Activated CD4-positive, alpha-beta memory T cell treated with anti-CD3 and anti-CD28 coated beads for 36 hours (primary cell): ENCODE measurements at places on chromosomes 16 and 17.

DNA sequence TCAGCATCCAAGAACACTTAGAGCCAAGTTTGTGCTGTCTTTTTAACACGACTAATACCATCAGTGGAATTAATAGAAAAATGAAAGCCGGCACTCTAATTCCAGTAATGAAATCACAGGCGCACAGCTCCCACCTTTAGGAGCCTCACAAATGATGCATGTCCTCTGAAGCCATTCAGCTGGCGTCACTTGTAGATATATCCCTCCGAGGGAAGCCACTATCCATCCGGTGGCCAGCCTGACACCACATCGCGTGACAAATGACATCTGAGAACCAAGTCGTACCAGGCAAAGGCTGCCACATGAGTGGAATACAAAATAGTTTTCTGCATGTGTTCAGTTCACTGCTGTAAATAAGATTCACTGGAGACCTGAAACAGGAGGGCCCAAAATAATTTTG lies 205.6 kb downstream of the GRIN2A start:
- DNase-seq, result no peak

- no peak for DNase-seq
Measured at GRCh38 chr16:49682577-49683165, 173.2 kb downstream of the ZNF423 start.

DNA sequence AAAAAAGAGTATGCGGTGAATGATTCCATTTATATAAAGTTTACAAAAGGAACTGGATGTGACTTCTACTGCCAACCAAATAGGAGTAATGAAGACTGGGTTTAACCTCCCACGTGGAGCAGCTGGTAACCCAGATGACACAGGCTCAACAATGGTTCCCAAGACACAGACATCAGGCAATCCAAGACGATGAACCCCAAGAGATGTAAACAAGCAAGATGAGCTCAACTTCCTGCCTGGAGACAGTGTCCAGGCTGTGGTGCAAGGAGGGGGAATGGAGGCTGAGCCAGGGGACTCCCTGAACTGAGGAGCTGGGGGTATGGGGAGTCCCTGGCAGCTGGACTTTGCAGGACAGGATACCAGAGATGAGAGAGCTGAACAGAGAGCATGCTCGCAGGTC lies 104.7 kb downstream of the LITAF start:
- no peak for DNase-seq

DNA sequence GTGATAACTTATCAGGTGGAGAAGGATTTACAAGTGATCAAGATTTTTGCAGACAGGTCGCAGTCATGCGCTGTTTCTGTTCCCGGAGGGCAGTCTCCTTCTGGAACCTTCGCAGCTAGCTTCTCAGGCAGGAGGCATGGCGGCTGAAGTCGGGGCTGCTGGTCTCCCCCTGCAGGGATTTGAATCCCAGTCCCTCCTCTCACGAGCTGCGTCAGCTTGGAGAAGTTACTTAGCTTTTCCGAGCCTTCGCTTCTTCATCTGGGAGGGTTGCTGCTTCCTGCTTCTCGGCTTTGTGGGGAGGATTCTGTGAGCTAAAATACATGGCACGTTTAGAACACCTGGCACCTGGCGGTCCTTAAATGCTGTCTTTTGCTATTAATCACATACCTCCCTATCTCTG lies 287.8 kb upstream of the FOXF1 start:
- DNase-seq, result no peak

DNA sequence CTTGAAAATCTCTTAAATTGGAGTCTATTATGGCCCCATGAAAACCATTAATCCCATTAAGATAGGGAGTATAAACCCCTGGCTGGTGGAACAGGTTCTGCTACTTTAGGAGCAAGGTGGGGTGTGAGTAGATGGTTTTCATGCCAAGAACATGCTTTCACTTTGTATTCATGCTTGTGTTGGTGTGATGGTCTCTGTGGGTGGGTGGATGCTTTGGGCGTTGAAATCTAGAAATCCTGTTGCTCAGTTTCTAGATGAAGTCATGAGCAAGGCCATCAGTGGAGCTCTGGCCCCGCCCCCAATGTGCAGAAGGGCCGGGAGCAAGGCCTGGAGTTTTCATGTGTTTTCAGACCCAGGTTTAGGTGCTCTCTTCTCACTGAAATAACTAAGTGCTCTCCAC lies 20.1 kb downstream of the PLD6 start:
- peak; percentile 85 for DNase-seq
